CD8-positive, alpha-beta T cell (primary cell): ENCODE measurements at places on chromosomes 2 and 18.

- DNase-seq, result no peak
These were observed 520.5 kb downstream of the KCNJ3 start for GRCh38 chr2:155218945-155219344.

DNA sequence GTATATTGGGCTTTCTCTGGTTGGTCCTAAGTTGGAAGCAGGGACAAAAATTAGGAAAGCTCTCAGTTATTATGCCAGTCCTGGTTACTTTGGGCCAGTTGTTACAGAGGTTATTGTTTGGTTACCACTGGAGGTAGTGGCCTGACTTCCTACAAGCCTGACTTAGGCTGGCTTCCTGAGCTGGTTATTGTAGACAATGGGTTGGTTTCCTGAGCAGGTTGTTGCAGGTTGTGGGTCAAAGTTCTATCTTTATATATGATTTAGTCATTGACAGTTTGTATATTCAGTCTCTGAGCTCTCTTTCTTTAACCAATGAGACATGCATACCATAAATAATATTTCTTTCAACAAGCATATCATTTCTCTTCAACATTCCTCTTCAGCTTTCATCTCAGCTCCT, 58.7 kb upstream of the RPE start:
- DNase-seq, result no peak

DNA sequence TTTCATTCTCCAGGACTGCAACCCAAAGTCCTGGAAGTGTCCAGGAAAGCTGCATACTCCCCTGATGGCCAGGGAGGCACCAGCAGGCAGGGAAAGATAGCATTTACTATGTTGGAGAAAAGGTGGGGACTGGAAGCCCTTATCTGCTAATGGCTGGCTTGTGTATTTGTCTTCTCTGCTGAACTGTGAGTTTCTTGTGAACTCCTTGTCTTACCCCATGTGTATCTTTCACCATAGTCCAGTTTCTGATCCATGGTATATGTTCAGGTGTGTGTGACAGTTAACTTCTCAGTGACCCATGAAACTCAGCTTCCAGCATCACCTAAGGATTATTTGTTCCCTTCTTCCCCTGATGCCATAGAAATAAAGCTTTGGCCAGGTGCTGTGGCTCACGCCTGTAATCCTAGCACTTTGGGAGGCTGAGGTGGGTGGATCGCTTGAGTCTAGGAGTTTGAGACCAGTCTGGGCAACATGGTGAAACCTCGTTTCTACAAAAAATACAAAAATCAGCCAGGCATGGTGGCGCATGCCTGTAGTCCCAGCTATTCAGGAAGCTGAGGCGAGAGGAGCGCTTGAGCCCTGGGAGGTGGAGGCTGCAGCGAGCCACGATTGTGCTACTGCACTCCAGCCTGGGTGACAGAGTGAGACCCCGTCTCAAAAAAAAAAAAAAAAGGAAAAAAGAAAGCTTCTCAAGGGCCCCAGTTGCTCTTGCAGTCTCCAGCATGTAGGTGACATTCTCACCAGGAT, 112.8 kb upstream of the MAP4K3 start:
- no peak for DNase-seq

- DNase-seq, result no peak
These were observed 3.5 kb upstream of the NAGK start for GRCh38 chr2:71064754-71065621.

GRCh38 chr18:80105369-80106167, 3.5 kb upstream of the ADNP2 start:
- DNase-seq, result no peak

DNA sequence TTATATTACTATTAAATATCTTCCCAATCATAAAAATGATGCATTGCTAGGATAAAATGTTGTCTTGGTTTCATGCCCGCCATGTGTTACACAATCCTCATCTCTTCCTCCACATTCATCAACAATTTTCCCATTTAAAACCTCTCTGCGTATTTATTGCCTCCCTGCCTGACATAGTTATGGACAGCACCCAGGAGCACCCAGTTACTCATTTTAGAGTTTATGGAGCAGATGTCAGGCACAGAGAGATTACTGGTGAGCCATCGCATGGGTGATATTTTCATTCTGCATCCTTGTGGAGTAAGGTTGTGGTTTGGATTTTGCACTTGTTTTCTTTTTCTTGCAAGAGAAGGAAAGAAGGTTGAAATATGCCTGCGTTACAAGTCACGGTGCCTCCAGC, 116.7 kb upstream of the NPAS2 start:
- no peak for DNase-seq

- no peak for DNase-seq
These were observed 52.2 kb downstream of the EIF2AK3 start for GRCh38 chr2:88575051-88575450.

DNA sequence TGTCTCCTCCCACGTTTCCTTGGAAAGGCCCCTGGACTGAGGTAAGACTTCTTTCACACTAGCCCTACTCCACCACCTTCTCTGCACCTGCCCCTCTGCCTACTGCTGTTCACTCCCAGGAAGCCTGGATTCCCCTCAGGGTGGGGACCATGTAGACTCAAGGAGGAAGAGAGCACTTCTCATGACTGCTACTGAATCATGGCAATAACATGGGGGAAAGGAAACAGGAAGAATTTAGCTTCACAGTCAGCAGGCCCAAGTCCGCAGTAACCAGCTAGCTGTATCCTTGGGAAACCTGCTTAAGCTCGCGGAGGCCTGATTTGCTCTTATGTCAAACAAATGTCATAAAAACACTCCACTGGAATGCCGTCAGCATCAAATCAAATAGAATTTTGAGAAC, 126.2 kb upstream of the CAPN13 start:
- DNase-seq, result no peak

DNA sequence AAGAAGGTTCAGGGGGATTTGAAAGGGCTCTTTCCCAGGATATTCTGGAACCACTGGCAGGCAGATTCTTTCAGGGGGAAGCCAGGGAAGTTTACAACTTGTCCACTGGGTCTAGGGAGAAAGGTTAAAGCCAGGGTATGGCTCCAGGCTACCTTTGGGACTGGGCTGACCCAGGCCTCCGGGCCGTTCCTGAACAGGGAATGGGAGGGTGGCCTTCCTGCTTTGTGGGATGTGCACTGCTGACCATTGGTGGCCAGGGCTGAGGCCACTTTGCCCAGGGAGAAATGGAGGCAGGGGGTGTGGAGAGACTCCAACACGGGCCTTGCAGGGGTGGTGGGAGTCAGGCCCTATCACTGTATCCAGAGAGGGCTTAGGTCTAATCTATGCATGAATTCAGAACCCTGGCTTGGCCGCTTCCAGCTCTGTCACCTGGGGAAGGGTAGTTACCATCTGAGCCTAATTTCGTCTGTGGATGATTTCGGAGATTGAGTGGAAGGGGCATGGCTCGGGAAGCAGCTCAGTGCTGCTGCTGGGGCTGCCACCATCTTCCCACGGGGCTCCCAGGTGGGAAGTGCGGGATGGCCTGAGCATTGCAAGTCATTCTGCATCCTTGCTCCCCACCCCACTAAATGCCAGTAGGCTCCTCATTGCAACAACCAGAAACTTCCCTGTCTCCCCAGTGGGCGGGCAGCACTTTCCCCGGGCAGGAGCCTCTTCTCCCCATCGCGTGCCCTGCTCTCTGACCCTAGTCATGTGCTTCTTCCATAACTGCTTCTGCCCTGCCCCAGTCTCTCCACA, 57.1 kb upstream of the OTOF start:
- DNase-seq, result no peak

- DNase-seq, result no peak
These were observed 245.4 kb downstream of the NAPG start for GRCh38 chr18:10771053-10771709.

DNA sequence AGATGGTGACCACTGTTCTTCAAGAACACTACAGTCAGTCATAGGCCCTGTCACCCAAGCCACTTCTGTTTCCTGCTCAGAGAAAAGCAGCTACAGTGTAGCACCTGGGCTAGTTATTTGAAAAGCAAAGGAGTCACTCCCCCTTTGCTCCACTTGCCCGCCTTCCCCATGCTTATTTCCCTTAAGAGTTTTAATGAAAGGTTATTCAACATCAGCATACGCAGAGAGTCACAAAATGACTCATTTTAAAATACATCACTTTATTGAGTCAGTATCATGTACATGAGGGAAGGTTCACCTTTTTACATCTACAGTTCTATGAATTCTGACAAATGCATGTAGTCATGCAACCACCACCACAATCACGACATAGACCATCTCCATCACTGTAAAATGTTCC, 71.3 kb downstream of the TNFRSF11A start:
- DNase-seq, result no peak

DNA sequence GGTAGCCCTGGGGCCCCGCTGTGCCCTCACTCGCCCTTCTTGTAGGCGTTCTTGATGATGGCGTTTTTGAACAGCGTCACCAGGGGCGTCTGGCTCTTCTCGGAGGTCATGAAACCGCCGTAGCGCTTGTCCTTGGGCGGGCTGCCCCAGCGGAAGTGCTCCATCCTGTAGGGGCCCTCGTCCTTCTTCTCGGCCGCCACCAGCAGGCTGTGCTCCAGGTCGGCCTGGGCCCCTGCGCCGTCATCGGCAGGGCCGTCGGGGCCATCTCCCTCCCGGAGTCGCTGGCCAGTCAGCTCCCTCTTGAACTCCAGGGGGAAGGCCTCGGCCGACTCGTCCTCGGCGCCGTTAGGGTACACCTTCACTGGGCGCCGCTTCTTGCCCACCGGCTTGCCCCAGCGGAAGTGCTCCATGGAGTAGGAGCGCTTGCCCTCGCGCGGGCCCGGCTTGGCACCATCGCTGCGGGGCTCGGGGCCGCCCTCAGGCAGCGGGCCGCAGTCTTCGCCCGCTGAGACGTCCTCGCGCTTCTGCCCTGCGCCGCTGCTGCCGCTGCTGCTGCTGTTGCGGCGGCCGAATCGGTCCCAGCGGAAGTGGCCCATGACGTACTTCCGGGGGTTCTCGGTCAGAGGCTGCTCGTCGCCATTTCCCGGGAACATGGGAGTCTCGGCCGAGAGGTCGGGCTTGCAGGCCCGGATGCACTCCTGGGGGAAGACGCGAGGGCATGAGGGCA, 7.2 kb downstream of the POMC start:
- DNase-seq, result peak; percentile 57

DNA sequence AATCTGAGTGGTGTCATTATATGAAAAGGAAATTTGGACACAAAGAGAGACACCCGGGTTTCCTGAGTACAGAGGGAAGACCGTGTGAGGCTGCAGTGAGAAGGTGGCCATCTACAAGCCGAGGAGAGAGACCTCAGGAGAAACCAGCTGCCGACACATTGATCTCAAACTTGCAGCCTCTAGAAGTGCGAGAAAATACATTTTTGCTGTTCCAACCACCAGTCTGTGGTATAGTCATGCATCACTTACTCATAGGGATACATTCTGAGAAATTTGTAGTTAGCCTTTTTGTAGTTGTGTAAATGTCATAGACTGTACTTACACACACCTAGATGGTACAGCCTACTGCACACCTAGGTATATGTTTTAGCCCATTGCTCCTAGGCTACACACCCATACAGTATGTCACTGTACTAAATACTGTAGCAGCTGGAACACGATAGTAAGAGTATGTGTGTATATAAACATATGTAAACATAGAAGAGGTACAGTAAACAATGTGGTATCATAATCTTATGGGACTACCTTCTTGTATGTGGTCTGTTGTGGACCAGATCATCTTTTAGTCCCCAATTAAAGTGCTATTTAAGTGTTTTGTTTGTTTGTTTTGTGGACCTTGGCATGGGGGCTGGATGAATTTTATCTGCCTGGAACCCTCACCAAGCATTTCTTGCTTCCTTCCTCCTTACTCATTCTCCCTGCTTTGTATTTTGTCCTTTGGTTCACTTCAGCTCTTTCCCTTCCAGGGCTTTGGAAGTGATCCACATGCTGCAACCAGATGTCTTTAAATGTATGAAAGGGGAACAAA, 38.3 kb upstream of the SESTD1 start:
- DNase-seq, result no peak
